ENCODE measurements at places on chromosomes 13 and 19.

GRCh38 chr13:32731576-32731975, 145.3 kb downstream of the PDS5B start:
- DNase-seq, result no peak

- no peak for DNase-seq
These were observed 4.5 kb downstream of the MIR17HG start for GRCh38 chr13:91351980-91352379.

DNA sequence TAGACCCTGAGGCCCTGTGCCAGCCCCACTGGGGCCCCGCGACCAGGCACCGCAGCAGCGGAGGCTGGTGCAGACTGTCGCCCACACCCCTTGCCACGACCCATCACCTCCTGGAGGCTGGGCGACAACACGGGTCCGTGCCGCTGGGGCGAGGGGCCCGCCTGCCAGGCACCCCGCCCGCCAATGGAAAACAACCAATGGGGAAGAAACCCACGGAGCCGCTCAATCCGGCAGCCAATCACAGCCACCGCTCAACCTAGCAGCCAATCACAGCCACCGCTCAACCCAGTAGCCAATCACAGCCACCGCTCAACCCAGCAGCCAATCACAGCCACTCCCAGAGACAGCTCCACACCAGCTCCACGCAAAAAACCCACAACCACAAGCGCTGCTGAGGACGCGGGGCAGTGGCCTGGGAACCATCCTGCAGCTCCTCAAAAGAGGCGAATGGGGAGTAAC, 29.7 kb downstream of the GPX4 start:
- peak; percentile 56 for DNase-seq

- no peak for DNase-seq
These were observed 11.2 kb downstream of the FBN3 start for GRCh38 chr19:8138201-8138600.

GRCh38 chr13:104318121-104318520, 1251.9 kb upstream of the SLC10A2 start:
- DNase-seq, result no peak

DNA sequence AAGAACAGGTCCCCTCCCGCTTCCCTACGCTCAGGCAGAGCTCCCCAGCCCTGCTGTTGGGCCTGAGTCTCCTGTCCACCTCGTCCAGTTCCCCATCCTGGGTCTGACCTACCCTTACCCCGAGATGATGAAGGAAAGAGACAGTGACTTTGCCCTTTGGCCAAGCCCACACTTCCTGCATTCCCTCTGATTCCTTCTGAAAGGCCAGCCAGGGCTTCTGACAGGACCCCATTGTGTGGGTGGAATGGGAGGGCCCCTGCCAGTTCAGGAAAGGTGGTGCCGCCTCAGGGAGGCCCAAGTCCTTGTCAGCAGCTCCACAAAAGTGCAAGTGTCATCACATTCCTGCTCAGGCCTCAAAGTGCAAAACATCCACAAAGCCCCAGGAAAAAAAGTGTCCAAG, 177.8 kb downstream of the PAN3 start:
- DNase-seq, result no peak

DNA sequence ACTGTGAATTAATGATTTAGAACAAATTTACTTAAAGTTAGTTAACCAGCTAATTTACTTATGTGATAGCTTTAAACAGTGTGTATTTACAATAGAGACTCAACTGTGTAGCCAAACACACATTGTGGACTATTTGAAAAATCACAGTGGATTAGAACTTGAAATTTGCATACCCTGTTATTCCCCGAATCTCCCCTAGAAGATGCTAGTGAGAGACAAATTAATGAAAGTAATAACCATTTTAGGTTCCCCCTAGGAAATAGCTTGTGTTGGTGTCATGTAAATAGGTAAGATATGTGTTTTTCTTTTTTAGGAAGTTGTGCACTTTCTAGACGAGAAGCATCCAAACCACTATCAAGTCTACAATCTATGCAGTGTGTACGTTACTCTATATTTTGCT, 98.5 kb downstream of the C1QTNF9 start:
- no peak for DNase-seq

All from stimulated activated CD4-positive, alpha-beta T cell treated with anti-CD3 and anti-CD28 coated beads, Interleukin-15, amount 100 ng/mL, for 1 hour (primary cell).